ENCODE measurements at places on chromosomes 11 and 22. TPM values are rescaled to one million over a fixed set of nuclear protein-coding genes. Genes with fewer than 3 reads are reported as not detected.

DNA sequence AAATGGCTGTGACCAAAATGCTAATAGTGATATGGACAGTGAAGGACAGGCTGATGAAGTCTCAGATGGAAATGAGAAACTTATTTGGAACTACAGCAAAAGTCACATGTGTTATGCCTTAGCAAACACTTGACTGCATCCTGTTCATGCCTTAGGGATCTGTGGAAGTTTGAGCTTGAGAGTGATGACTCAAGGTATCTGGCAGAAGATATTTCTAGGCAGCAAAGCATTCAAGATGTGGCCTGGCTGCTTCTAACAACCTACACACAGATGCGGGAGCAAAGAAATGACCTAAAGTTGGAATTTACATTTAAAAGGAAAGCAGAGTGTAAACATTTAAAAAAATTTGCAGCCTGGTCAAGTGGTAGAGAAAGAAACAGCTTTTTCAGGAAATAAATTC lies 28.1 kb upstream of the CD81 start:
- no peak overlapping the region for H3K4me3 ChIP-seq
- no peaks in the 10 kb centered on the region for H3K36me3 ChIP-seq
- H3K4me1 ChIP-seq: no peaks in the 10 kb centered on the region
- no peak overlapping the region for H3K27ac ChIP-seq
- DNase-seq: no peak

- no peaks in the 10 kb centered on the region for H3K27me3 ChIP-seq
- peaks cover 30% of the 10 kb centered on the region for H3K4me1 ChIP-seq
- H3K27ac ChIP-seq: no peak overlapping the region
- no peak overlapping the region for H3K4me3 ChIP-seq
These were observed 116.9 kb downstream of the ATXN10 start for GRCh38 chr22:45788522-45788921.

DNA sequence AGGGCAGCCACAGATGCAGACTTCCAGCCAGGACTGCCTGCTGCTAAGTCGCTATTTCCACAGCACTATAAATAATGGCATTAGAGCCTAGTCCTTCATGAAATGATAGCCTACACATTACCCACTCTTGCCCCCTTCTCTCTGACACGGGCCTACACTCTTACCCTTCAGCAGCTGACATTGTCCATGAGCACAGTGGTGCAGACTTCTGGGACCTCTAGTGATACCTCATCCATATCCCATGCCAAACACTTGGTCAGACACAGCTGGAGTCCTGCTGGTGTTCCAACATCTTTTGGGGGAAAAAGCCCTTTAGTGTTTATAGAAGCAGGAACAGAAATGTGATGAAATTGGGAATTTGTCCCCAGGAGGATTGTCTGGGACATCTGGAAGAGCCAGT lies 43.4 kb upstream of the RAB1B start:
- no peak overlapping the region for H3K4me3 ChIP-seq
- peaks cover 63% of the 10 kb centered on the region for H3K36me3 ChIP-seq
- DNase-seq: no peak
- H3K27me3 ChIP-seq: no peaks in the 10 kb centered on the region

DNA sequence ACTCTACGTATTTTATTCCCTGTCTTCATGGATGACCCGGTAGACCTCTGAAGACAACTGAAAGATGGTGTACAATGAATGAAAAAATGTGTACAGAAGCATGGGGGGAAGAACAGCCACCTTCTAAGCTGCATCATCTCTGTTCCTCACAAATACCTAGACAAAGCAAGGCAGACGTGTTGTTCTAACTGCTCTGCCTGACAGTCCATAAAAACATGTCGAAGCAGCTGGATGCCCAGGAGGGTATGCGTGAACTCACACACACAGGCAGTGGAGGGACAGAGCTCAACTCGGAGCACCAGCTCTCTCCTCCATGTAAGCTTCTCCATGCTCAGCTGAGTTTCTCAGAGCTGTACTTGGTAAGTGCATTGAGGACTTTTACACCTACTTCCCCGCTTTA lies 327.4 kb downstream of the CTTN start:
- no peaks in the 10 kb centered on the region for H3K27me3 ChIP-seq
- no peaks in the 10 kb centered on the region for H3K4me1 ChIP-seq
- no peak overlapping the region for H3K27ac ChIP-seq

- DNase-seq: no peak
- no peak overlapping the region for H3K27ac ChIP-seq
- H3K36me3 ChIP-seq: peaks cover 35% of the 10 kb centered on the region
- H3K4me1 ChIP-seq: peaks cover 26% of the 10 kb centered on the region
- no peaks in the 10 kb centered on the region for H3K27me3 ChIP-seq
These were observed 12.6 kb upstream of the WDR74 start for GRCh38 chr11:62851807-62852522.

Gene UVRAG
- 55.5 TPM for total RNA-seq

Gene LPXN
- 18.7 TPM for total RNA-seq

Gene ANKRD13D
- 30.4 TPM for total RNA-seq

Gene MMP12
- total RNA-seq: not detected

Measured in stomach (tissue), 19 donors.